ENCODE measurements at places on chromosomes 4 and X. TPM values are rescaled to one million over a fixed set of nuclear protein-coding genes. Genes with fewer than 3 reads are reported as not detected.

TEC gene
- 0.97 TPM for total RNA-seq

GNRHR gene
- total RNA-seq = not detected

ATOH1 gene
- total RNA-seq = not detected

TRIM75 gene
- total RNA-seq = not detected

KLB gene
- not detected for total RNA-seq

BCAP31 gene
- total RNA-seq = 203 TPM

FOXR2 gene
- not detected for total RNA-seq

SPON2 gene
- total RNA-seq = not detected

PFKFB1 gene
- total RNA-seq = 0.20 TPM

TIGD4 gene
- 0.18 TPM for total RNA-seq
